SK-N-DZ (cell line): ENCODE measurements at places on chromosomes 4 and X.

DNA sequence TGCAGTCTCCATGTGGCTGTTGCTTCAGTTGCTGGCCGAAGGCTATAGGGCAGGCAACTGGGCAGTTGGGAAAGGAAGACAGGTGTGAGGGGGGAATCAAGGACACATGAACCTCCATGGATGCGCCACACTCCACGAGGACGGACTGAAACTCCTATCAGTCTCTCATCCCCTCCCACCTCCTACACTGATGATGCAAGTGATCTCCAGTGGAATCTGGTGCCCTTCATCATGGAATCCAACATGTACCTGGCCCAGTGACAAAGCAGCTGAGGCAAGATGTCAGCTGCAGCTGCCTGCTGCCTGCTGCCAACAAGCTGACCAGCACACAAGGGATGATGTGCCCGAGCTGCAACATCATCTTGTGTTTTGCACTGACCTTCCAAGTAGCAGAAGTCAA, 26.0 kb upstream of the MGST2 start:
- DNase-seq, result no peak

GRCh38 chr4:140037353-140038030, 116.5 kb downstream of the MAML3 start:
- no peak for DNase-seq

- DNase-seq, result peak; percentile 59
Observed at GRCh38 chrX:129925305-129926092, 19.5 kb downstream of the UTP14A start.

DNA sequence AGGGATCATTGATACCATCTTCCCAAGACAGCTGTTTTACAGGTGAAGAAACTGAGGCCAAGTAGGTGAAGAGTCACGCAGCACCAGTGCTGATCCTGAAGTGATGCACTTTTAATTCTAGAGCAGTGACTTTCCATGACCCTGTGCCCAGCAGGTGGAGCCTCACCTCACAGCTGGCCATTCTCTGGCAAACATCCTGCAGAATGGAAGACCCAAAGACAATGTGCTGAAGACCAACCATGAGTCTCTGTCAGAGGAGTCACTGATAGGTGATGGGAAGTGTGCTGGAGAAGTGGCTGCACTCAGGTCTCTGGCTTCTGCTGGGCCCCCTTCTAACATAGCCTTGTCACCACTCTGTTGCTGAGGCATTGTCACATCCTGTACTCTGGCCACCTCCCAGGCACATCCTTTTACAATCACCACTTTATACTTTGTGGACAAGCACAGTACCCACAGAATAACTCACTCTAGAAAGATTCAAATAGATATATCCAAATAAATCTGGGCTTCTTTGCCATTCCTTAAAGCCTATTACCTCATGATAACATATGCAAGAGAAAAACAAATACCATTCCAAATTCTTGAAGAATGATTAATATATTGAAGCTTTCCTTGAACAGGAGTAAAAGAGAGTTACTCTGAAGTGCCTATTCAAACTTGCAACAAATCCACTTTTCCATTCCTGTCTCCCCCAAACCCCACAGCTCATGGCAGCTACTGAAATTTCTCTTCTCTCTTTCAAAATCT, 64.1 kb upstream of the SCOC start:
- no peak for DNase-seq

DNA sequence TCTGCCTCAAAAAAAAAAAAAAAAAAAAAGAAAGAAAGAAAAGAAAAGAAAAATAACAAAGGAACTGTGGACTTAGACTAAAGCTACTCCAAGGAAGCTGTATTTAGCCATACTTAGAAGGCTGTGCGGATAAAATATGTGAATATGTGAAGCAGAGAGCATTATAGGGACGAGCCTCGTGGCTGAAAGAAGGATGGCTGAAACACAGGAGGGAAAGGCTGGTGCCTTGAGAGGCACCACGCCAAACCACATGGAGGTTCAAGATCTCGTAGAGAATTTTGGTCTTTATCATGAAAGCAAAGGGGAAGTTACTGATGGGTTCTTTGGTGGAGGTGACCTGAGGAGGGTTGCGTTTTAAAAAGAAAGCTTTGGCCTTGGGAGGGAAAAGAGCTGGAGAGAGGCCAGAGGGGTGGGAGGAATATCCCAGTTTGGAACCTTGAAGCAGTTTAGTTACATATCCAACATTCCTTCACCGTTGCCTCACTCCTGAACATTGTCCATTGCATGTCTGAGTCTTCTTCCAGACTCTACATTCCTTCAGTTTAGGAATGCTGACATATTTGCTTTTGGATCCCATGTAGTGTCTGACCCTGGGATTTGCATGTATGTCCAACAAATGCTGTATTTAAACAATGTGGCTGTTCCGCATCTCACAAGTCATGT, 82.5 kb downstream of the CPE start:
- DNase-seq, result no peak

DNA sequence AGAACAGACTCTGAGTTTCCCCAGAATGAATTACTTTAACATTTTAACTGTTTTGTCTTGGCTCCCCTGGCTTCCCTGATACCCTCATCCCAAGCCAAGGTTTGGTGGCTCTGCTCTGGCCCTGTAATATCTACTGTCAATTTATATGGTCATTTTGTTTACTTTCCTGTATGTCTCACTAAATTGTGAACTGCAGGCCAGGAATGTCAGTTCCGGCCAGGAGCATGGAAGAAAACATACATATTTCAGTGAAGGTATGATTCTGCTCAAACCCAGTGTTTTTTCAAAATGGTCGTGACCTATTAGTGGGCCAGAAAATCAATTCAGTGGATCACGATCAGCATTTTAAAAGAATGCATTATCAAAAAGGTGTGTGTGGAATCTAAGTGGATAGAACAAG, 1.2 kb downstream of the RPGR start:
- no peak for DNase-seq

- no peak for DNase-seq
Observed at GRCh38 chr4:43223820-43224219, 331.3 kb downstream of the GRXCR1 start.

- no peak for DNase-seq
Observed at GRCh38 chrX:1895583-1895982, 280.7 kb downstream of the ASMT start.

DNA sequence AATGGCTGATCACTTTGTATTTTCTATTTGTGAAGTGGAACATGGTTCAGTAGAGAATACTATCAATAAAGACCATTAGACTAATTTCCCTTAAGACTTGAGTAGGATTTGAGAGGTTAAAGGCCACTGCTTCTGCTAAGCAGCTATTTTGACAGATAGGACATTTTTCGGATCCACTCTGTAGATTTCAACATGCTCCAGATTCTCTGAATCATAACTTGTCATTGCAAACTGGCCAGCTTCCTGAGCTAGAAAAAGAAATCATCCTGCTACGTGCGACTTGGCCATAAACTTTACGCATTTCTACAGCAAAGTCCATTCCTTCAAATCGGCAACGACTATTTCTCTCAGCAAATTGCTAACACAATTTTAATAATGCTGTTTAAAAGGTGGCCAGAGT, 55.2 kb downstream of the MGST2 start:
- no peak for DNase-seq

DNA sequence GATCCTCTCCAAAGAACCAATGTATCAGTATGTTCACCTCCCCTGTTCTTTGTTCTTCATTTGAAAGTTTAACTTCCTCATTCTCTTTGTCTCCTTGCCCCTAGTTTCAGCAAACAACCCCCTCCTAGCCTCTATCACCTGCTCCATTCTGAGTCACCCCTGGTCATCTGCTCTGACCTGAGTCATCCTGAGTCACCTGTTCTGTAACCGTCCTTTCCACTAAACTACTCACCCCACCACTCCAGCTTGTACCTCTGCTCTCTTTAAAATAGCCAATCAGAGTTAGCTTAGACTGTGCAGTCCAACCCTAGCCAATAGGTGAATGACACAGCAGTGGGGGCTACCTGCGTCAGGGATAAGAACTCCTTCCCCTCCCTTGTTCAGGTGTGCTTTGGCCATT, 249.8 kb upstream of the AADAT start:
- DNase-seq, result no peak

DNA sequence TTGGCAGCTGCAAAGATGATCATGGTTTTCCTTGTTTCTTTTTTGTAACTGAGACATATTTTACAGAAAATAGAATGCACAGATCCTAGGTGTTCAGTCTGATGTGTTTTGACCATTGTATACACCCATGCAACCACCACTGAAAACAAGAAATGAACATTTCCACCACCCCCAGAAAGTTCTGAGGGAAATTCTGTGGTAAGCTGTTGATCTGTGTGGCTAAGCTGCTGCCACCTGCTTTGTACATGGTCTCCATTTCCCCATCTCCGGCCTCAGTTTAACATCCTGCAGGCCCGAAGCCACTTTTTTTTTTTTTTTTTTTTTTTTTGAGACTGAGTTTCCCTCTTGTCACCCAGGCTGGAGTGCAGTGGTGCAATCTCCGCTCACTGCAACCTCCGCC, 65.3 kb downstream of the NYX start:
- DNase-seq, result no peak

- DNase-seq, result no peak
Observed at GRCh38 chr4:2621419-2621818, 85.0 kb downstream of the FAM193A start.

GRCh38 chr4:40240040-40240653, 43.3 kb downstream of the RHOH start:
- no peak for DNase-seq
